Hematopoietic multipotent progenitor cell treated with erythropoietin and hydrocortisone succinate and interleukin-3 and kit ligand, for 17 days (in vitro differentiated cells): ENCODE measurements at places on chromosomes 2 and 18.
A peak's percentile ranks its signal among the peaks of the same experiment; 100 is the strongest.

DNA sequence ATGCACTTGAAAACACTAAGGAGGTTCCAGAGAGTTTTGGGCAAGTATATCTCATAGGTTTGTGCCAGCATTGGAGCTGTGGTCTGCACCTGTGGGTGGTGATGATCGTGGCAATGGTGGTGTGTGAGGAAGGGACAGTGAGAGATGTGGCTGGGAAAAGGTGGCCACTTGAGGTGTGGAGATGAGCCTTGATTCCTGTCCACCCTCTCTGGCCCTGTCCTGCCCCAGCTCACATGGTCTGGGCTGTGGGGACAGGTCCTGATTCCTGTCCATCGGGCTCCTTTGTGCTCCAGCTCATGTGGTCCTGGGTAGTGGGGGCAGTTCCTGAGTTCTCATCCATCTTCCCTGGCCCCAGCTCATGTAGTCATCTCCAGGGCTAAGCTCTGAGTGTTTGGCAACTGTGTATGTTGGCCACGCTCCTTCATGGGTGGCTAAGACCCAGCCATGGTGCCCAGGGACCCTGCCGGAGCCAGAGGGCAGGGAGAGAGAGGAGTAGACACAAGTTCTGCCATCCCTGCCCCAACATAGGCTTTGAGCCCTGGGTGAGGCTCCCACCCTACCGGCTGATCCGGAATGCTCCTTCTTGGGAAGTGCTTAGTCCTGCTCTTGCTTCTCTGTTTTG lies 294.4 kb upstream of the HDAC4 start:
- no peak for DNase-seq

GRCh38 chr2:215716956-215717355 lies 281.1 kb upstream of the FN1 start:
- no peak for DNase-seq

DNA sequence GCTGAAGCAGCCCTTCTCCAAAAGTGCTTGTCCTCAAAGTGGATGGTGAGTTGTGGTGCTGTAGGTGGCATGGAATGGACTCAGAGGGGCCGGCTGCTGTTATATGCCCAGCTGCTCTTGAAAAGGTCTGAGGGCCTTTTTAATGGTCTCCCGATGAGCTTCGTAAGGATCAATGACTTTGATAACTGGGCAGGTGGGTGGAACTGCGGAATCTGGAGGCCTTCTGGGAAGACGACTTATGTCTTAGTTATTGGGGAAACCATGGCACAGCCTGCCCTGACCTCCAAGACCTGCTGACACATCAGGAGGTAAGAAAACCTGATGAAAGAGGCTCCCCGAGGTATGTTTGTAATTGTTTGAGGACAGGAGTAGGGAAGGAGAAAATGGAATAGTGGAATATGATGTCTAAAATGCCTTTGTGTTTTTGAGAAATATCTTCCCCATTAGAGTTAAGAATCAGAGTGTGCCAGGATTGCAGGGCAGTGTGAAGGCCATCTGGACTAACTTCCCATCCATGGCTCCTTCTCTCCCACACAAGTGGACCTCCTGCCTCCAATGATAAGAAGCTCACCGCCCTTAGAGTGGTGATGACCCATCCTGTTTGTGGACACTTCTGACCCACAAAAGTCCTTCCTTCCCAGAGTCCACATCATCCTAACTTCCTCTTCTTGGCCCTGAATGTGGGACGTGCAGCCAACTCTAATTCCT lies 236.1 kb downstream of the FHOD3 start:
- no peak for DNase-seq

- no peak for DNase-seq
These were observed 4.0 kb upstream of the DSG2 start for GRCh38 chr18:31493941-31494340.

DNA sequence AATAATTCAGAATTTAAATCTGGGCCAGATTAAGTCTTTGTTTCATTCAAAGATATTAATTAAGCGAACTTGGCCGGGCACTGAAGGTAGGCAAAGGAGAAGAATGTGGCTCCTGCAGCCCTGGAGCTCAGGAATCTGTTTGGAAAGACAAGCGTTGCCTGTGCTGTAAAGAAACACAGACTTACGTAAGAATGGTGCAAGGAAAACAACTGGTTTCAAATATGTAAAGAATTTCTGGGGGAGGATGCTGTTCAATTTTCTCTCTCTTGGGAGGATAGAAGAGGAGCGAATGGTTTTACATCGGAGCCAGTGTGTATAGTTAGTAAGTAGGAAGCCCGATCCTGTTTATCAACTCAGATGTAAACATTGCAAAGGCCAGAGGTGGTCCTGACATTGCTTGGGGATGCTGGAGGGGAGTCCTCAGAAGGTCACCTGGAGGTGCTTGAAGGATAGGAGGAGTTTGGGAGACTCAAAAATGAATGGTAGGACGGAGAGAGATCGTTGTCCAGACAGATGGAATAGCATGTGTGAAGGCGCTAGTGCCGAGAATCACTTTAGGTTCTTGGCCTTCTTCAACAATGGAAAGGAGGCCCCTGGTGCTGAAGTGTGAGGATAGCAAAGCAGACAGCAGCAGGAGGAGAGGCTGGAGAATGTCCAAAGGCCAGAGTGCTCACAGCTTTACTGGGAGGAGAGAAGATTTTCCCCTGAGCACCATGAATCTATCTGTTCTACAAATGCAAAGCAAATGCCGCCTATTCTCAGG lies 456.1 kb downstream of the LPIN1 start:
- DNase-seq = no peak

- DNase-seq = no peak
These were observed 16.1 kb upstream of the PPP1CB start for GRCh38 chr2:28735511-28735910.

GRCh38 chr2:120301284-120301683 lies 44.7 kb upstream of the INHBB start:
- no peak for DNase-seq

GRCh38 chr2:227816507-227817294 lies 3.1 kb downstream of the CCL20 start:
- no peak for DNase-seq

DNA sequence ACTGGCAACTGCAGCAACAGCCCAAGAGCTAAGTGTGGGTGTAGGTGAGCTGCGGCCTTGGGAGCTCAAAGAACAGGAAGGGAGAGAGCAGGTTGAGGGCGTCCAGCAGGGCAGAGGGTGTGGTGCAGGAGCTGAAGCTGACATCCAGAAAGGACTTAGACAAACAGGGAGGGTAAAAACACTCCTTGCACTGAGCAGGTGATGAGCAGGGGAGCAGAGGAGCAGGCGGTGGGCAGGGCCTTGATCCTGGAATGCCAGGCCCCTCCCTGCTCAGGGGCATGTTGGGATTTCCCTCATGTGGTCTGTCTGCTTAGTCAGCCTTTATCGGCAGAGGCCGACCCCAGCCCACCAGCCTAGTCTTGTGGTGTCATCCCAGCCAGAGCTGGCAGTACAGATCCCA lies 63.6 kb downstream of the VSNL1 start:
- no peak for DNase-seq

DNA sequence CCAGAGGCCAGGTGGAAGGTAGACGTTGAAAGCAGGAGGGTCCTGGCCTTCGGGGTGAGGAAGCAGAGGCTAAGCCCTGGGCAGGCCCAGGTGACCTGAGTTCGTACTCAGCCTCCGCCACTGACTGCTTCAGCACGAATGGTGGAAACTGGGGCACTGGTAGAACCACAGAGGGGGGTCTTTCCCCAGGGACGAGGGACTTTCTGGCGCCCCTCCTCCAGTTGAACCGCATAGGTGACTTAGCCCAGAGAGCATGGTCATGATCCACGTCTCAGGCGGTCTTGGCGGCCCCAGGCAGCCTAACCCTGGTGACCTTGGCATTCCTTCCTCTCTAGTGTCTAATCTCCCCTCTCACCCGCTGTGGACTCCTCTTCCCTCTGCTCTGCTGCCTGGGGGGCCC lies 30.2 kb downstream of the INHBB start:
- no peak for DNase-seq

- no peak for DNase-seq
These were observed 42.9 kb upstream of the REL start for GRCh38 chr2:60838481-60838880.

DNA sequence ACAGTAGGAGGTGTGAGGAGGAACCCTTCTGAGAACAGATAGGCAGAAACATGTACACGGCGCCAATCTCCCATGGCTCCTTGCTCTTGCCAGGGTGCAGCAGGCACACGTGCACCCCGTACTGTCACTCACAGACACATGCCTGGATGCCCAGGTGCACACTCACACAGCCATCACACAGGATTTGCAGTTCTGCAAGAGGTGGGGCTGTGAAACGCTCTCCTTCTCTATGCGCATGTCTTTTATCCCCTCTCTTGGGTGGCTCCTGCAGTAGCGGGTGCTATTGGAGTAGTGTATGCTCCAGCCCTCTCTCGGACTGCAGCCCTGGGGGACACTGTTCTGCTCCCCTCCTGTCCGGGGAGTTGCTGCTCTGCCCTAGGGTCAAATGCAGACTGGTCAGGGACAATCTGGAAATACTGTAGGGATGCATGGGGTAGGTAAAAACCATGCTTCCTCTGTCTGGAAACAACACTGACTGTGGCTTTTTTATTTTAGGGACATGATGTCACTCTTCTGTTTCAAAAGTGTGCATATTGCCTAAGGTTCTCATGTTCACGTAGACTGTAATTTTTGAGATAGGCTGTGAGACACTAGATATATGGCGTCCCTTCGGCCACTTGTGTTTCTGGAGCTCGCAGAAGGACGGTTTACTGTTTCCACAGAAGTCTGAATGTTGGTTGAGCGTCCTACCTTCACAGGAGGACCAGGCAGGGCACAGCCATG lies 118.5 kb downstream of the PRKCE start:
- no peak for DNase-seq

GRCh38 chr2:221125691-221126090 lies 446.4 kb downstream of the EPHA4 start:
- DNase-seq = no peak

DNA sequence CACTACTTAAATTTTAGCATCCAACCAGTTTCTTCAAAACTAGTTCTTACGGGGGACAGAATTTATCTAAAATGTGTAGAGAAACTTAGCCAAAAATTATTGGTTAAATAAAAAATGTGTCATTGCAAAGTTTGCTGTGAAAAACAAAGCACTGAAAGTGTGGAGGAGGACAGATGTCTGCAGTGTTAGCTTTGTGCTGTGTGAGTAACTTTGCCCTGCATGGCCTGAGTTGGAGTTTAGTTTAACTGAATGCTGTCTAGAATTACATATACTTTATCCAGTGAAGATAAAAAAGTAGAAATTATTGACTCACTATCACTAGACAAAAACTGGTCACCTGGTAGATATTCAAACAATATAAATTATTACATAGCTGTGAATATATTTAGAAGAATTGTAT lies 1225.2 kb upstream of the CELF4 start:
- DNase-seq = no peak

DNA sequence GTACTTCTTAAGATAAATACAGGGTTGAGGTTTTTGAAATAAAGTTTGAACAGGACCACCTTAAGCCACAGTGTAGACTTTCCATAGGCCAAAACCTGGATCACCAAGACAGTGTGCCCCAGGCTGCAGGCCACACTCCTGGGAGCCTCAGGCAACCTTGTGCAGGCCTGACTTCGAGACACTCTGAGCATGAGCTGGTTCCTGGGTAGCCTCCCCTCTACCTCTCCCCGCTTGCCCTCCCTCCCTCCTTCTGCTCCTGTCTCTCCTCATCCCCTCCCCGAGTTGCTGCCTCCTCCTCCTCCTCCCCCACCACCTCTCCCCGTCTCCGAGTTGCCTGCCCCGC lies 10.6 kb upstream of the PROC start:
- DNase-seq = no peak

GRCh38 chr18:3911413-3911812 lies 461.4 kb downstream of the TGIF1 start:
- DNase-seq = no peak

DNA sequence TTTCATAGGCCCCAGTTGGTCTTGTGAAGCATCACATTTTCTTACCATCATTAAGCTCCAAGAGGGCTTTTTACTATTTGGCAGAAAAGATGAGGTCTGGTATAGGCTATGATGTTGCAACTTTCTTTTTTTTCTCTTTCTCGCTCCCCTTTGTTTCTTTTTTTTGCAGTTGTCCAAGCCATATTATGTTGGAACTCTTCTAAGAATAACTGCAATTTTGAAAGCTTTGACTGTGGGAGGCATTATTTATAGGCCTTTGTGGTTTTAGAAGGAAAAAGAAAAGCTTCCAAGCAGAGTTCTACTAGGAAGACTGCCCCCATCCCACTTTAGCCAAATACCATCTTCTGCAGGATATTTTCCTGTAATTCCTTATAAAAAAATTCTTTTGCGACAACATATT lies 571.6 kb downstream of the ARHGAP15 start:
- no peak for DNase-seq

- no peak for DNase-seq
These were observed 945 bp upstream of the ASXL2 start for GRCh38 chr2:25879133-25879730.

DNA sequence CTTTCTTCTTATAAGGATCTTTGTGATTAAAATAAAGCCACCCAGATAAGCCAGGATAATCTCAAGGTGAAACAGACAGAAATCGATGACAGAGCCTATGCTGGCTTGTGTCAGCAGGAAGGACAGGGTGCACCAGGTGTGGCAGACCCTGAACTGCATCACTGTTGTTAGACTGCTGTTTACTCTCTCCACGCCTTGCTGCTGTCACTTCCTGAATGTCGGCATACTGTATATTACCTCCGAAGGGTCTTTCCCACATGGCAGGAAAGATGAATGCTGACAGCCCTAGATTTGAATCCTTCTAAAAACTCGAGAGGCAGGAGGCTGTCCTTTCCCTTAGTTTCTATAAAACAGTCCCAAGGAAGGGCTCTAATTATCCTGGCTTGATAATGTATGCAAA lies 18.9 kb upstream of the TMEM163 start:
- DNase-seq = no peak

GRCh38 chr18:62979176-62979575 lies 263.8 kb downstream of the PHLPP1 start:
- no peak for DNase-seq

GRCh38 chr2:172972005-172972619 lies 103.5 kb upstream of the MAP3K20 start:
- DNase-seq = peak; percentile 40

DNA sequence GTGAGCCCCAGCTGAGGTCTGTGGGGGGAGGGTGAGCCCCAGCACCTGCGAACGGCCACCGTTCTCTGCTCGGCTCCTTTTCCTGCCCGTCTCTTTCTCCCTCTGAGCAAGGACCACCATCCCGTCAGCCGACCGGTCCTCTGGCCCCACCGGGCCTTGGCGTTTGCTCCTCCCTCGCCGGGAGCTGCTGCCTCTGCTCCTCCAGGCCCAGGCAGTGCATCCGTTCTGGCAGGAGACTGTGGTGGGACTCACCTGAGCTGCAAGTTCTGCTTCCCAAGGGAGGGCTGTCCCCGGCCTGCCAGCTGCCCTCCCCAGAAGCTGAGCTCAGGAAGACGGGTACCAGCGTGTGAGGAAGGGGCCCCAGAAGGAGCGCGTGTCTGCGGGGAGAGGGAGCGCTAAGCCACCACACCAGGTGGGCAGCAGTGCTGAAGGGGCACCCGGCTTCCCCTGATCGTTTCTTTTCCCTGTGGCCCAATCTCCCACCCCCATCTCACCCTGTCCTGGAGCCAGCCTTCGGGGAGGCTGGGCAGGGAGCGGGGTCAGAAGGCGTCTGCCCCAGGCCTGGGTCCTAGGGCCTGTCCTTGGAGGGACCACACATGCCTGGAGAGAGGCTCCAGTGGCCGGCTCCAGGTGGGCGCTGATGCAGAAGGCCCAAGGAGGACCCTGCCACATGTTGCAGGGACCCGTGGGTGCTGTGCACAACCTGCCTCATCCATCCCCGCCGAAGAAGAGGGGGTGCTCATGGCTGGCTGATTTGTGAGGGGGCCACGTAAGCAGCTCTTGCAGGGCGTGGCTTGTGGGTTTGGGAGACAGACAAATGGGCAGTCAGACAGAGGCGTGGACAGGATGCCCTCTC lies 2.5 kb upstream of the RTP5 start:
- DNase-seq = no peak
